Muscle of back (tissue), 13 donors: ENCODE measurements at places on chromosomes 5 and 9.

DNA sequence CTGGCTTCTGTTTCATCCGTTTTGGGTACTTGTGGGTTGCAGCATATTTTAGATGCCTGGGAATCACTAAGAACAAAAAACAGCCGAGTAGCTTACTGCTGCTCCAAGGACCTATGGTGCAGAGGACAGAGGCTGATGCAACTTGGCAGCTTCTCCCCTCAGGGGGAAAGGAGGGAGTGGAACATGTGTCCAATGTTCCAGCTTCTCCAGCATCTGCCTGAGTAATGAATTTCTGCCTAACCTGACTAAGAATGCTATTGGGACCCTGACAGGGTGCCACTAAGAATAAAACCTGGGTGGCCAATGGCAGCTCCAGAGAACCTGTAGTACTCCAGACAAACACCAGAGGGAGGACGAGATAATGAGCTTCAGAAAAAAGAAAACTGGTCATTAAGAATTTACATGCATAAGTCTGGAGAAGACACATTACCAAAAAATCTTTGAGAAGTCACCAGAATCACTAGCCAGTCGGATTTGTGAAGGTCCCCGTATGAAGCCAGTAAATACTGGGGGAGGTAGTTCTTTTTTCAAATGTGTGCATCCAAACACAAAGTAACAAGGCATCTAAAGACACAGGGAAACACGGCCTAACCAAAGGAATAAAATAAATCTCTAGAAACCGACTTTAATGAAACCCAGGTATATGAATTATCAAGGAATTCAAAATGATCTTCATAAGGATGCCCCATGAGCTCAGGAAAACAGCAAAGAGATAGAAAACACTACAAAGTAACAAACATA is 293.5 kb downstream of the HINT1 start:
- DNase-seq = peak; percentile 46

DNA sequence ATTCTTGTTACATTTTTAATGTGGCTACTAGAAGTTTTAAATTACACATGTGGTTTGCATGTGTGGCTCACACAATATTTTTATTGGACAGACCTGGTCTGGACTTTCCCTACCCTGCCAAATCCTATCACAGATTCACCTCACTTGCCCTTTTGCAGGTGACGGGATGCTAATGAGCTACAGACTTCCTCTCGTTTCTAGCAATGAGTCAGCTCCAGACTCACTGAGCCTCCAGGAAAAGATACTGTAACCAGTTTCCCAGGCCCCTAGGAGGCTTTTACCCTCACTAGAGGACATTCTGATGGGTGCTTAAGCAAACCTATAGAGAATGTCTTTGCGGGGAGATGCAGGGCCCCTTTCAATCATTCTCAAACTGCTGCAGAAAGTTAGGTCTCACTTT is 135.4 kb downstream of the WDR41 start:
- DNase-seq = no peak

DNA sequence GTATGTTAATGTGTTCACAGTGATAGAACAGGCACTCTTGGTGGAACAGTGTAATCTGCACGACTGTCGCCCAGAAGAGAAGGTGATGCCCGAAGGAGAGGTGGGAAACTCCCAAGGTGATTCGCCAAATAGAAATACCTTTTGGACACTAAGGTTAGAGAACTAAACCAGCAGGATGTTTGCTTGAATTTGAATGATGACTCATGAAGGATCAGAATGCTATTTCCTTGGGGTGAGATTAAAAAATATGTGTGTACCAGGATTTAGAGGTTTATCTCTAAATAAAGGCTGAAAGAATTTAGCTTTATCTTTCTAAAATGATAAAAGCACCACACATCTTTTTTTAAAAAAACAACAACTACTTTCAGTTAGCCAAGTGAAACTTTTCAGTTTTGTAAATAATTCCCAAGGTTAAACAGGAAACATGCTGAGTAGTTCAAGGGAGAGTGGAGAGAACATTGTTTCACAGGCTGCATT is 297.4 kb upstream of the TAS2R1 start:
- no peak for DNase-seq

- no peak for DNase-seq
These were observed 191.8 kb downstream of the PRR16 start for GRCh38 chr5:120655828-120656435.

- no peak for DNase-seq
These were observed 115.9 kb downstream of the GADD45G start for GRCh38 chr9:89720696-89721175.

DNA sequence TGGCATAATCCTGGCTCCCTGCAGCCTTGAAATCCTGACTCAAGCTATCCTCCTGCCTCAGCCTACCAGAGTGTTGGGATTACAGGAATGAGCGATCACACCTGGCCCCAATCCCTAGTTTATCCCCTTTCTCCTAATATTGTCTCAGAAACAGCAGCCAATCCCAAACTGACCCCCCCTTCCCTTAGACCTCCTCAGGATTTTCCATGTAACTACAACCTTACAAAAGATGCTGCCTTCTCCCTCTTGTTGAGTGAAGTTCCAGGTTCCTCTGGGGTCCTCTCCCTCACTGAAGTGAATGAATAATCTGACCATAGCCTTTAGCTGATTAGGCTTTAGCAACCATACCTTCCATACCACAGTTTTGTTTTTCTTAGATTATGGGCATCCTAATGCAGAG is 25.9 kb upstream of the MSANTD3 start:
- DNase-seq = no peak
